H9 (cell line): ENCODE measurements at places on chromosomes 12 and 14. TPM values are rescaled to one million over a fixed set of nuclear protein-coding genes. Genes with fewer than 3 reads are reported as not detected.

GRCh38 chr14:68341411-68342212 is 451.3 kb downstream of the ZFP36L1 start:
- DNase-seq: no peak

Gene SNAPC1
- 6.8 and 7.1 TPM in 2 replicates for total RNA-seq

- DNase-seq: no peak
These were observed 68.9 kb upstream of the SAV1 start for GRCh38 chr14:50736932-50737419.

- DNase-seq: no peak
These were observed 25.6 kb upstream of the PCNX1 start for GRCh38 chr14:70881549-70882177.

GRCh38 chr12:4193821-4194220 is 79.7 kb upstream of the CCND2 start:
- DNase-seq: no peak

Gene KRT73
- not detected in 2 replicates for total RNA-seq
